ENCODE measurements at places on chromosomes 7 and 10. TPM values are rescaled to one million over a fixed set of nuclear protein-coding genes. Genes with fewer than 3 reads are reported as not detected.

Gene CTAGE6
- total RNA-seq, result 1.1 TPM

Gene HKDC1
- total RNA-seq, result 6.8 TPM

Gene ADAM12
- total RNA-seq, result 120 TPM

Gene MSMB
- total RNA-seq, result not detected

Gene CLRN3
- not detected for total RNA-seq
